Activated T-cell treated with anti-CD3 and anti-CD28 coated beads for 48 hours (primary cell): ENCODE measurements at places on chromosomes 5 and 9.

GRCh38 chr9:108052431-108053080, 563.0 kb upstream of the KLF4 start:
- no peak for DNase-seq

GRCh38 chr5:89930591-89931392, 478.8 kb downstream of the CETN3 start:
- DNase-seq, result no peak

DNA sequence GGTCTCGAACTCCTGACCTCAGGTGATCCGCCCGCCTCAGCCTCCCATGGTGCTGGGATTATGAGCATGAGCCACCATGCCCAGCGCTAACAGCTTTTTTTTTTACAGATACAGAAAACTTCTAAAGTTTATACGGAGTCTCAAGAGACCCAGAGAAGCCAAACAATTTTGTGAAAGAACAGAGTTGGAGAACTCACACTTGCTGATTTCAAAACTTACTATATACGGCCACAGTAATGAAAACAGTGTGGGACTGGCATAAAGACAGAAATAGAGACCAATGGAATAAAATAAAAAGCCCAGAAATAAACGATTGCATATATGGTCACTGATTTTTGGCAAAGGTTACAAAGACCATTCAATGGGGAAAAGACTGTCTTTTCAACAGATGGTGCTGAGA, 85.6 kb upstream of the CACNA1B start:
- no peak for DNase-seq

DNA sequence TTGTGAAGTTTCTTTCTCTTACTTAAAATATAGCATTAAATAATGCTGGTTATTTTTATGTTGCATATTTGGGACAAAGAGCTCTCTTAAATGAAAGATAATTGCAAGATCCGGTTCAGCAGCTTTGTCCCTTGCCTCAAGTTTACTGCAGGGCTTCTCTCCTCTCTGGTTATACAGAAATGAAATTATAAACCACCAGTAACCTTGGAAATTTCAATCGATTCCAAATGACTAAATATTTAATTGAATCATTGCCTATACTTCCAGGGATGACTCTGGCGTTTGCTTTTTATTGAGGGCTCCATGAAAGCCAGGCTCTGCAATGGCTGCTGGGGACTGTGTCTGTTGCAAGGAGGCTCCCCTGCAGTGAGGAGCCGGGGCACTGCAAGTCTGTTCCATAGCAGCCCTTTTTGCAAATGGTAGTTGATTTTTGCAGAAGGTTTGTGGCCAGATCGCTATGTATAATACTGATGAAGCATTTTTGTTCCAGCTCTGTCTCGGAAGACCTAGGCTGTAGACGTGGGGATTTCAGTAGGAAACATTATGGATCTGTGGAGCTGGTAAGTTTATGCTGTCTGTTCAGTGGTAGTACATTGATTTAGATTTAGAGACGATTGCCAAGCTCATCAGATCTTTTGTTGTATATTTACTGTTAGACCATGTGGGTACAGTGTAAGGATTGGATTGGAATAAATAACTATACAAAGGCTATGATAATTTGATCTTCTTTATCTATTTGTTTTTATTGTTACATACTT, at the start of gene GARNL3:
GARNL3 (plus strand) TSS at position 313 of the 758 bp plus-strand sequence; CDS start at position 417, 104 bp downstream.
- DNase-seq, result no peak

GRCh38 chr5:37816883-37817282, 23.0 kb downstream of the GDNF start:
- no peak for DNase-seq

- DNase-seq, result no peak
Observed at GRCh38 chr5:9188131-9188530, 357.7 kb downstream of the SEMA5A start.
